ENCODE measurements at places on chromosomes 12 and 14.

DNA sequence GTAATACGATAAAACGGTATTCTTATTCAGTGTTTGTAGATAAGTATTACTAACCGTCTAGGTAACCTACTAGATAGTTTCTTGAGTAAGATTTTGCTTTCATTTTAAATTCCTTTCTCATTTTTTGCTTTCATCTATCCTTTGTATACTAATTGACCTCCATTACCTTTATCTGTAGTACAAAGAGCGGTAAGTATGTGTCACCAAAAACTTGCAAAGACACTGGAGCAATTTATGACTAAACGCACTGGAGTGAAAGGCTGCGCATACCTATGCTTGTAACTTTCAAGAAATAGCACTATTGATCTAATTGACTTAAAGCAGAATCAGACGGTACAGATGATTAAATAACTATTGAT lies 1.7 kb downstream of the ARHGAP5 start:
- peak; percentile 34 for DNase-seq

DNA sequence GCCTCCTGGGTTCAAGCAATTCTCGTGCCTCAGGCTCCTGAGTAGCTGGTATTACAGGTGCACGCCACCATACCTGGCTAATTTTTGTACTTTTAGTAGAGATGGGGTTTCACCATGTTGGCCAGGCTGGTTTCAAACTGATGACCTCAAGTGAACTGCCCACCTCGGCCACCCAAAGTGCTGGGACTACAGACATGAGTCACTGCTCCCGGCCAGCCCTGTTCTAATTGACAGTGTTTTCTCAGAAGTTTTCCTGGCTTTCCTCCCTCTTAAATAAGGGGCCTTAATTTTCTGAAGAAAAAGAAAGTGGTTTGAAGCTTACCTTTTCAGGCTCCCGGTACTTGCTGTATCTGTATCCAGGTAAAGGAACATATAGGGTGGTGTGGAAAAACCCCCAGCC lies 1.7 kb downstream of the HAL start:
- DNase-seq, result no peak

- DNase-seq, result no peak
These were observed 764.3 kb downstream of the NOVA1 start for GRCh38 chr14:25833341-25834126.

- peak; percentile 92 for DNase-seq
These were observed at the start of gene IFI27L2 for GRCh38 chr14:94129111-94129757. TSS of gene IFI27L2 (minus strand) at chr14:94129604. CDS start at chr14:94129564, 40 bp downstream.

- no peak for DNase-seq
These were observed 22.5 kb upstream of the PCNX1 start for GRCh38 chr14:70884595-70885342.

DNA sequence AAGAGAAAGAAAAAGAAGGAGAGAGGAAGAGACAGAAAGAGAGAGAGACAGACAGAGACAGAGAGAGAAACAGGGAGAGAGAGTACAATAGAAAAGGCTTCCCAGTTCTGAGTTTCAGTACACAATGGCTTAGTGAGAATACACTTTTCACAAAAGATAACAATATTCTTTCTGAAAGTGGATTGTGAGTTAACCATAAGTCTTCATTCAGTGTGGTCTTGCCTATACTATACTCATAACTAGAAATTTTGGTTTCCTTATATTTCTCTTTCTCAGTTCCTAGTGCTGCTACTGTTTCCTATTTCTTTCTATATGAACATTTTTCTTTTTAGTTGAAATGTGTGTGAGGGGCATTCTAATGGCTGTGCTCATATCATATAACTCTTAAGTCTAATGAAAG lies 9.3 kb downstream of the CD163L1 start:
- no peak for DNase-seq

DNA sequence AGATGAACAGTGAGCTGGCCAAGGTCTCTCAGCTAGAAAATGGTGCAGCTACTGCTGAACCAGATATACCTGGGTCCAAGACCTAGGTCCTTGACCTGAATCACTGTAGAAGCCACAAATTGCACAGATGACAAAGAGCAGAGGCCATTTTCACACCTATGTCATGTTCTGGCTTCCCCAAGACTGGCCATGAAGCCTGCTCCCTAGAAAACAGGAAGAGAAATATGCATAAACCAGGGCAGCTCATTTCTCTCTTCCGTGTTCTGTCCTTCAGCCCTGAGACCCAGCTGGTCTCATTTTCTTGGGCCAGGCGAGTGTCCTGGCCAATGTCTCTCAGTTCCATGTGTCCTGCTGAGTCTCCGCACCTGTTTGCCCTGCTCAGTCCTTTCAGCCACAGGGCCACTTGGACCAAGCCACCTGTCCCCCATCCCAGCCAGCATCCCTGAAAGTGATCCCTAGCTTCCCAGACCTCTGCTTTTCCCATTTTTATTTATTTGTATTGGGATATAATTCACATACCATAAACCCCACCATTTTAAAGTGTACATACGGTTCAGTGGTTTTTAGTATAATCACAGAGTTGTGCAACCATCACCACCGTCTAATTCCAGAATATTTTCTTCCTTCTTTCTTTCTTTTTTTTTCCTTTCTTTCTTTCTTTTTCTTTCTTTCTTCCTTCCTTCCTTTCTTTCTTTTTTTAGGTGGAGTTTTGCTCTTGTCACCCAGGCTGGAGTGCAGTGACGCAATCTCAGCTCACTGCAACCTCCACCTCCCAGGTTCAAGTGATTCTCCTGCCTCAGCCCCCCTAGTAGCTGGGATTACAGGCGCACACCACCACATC lies 27.0 kb downstream of the P2RX7 start:
- no peak for DNase-seq

DNA sequence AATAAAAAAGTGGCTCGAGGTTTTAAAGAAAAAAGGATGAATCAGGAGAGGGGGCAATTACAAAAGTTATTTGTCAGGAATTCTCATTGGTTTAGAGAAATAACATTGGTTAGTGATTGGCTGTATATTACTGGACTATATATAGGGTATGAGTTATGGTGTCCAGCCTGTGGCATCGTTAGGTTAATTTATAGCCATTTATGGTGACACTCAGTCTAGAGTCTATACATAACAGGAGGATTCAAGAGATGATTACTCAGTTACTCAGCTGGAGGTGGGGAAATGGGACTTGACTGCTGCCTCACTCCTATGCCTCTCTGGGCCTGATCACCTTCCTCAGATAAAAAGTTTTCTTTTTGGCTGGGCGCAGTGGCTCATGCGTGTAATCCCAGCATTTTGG lies 25.6 kb upstream of the NFYB start:
- no peak for DNase-seq

- no peak for DNase-seq
These were observed 782.5 kb downstream of the TMEM121 start for GRCh38 chr14:106308839-106309389.

- DNase-seq, result no peak
These were observed 18.1 kb upstream of the PIK3C2G start for GRCh38 chr12:18243238-18243637.

GRCh38 chr14:105249182-105250007 lies 1.1 kb downstream of the BTBD6 start:
- DNase-seq, result peak; percentile 31

DNA sequence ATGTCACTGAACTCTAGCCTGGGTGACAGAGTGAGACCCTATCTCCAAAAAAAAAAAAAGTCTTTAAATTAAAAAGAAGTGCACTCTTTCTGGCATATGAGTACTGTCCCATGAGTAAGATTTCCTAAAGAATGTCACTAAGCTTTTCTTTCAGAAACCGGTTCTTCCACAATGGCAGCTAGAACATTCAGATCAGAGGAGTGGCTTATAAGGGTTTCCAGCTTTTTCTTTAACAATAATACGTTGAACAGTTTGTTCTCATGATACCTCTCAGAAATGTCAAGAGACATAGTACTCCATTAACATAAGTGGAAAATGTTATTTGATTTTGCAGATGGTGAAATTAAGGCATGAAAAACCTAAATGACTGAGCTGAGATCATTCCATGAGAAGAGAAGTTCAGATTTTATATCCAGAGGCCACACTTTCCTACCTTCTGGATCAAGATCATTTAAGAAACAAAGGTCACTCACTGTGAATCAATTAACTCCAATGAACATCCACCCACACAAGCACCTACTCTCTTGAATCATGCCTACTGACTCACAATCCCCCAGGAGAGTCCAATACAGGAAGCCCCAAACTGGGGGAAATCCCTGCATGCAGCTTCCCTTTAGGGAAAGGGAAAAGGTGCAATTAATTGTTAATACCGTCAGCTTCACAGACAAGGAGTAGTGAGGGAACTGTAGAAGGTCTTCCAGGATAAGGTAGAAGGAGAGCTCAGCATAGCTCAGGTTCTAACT lies 86.9 kb downstream of the SPTSSA start:
- no peak for DNase-seq

- peak; percentile 72 for DNase-seq
These were observed 255.1 kb upstream of the KRR1 start for GRCh38 chr12:75766263-75767160.

DNA sequence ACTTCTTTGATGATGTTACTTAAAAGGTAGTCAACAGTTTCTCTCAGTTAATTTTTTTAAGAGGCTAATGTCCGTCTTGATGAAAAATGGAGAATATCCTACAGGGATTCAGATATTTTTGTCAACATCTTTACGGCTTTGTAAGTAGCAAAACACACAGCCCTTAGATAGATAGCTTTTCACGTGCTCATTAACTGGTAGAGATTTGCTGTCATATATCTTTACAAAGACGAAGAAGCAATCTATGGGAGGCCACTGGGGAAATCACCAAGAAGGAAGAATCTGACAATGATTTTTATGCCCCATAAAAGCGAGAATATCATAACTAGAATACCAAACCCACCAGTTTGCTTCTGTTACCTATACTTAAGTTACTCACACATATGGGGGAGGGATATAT lies 121.2 kb downstream of the SLC2A13 start:
- DNase-seq, result no peak

GRCh38 chr14:81582420-81582819 lies 48.8 kb upstream of the SEL1L start:
- no peak for DNase-seq

- DNase-seq, result no peak
These were observed 86.2 kb upstream of the CSRP2 start for GRCh38 chr12:76964784-76965571.

- DNase-seq, result peak; percentile 12
These were observed 124.3 kb upstream of the LMNTD1 start for GRCh38 chr12:25677232-25677937.

DNA sequence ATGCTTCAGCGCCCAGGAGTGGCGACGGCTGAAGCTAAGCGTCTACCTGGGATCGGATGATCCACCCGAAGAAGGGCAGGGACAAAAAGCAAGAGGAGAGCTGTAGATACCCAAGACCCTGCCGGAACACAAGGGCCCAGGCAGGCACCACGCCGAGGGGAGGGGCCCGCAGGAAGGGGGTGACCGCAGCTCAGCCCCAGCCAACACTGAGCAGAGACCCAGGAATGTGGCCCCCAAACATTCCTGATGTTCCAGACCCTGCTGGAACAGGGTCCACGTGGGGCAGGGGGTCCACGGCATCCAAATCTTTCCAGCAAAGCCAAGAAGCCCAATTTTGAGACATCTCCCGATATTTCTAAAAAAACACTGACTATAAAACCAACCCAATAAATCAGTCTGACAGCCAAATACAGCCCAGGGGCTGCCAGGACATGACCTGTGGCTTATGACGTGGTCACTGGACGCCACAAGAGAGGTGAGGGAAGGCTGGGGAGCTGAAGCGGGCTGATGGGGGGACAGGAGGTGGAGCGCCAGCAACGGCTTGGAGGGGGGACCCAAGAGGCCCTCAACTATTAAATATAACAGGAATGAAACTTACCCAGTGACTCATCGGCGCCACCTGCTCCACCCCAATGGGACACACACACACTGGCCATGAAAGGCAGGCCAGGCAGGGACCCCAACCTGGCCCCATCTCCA lies 58.9 kb downstream of the NCOR2 start:
- peak; percentile 55 for DNase-seq
